ENCODE measurements at places on chromosomes 2 and 18. TPM values are rescaled to one million over a fixed set of nuclear protein-coding genes. Genes with fewer than 3 reads are reported as not detected.

The TCF23 gene
- not detected for total RNA-seq

DNA sequence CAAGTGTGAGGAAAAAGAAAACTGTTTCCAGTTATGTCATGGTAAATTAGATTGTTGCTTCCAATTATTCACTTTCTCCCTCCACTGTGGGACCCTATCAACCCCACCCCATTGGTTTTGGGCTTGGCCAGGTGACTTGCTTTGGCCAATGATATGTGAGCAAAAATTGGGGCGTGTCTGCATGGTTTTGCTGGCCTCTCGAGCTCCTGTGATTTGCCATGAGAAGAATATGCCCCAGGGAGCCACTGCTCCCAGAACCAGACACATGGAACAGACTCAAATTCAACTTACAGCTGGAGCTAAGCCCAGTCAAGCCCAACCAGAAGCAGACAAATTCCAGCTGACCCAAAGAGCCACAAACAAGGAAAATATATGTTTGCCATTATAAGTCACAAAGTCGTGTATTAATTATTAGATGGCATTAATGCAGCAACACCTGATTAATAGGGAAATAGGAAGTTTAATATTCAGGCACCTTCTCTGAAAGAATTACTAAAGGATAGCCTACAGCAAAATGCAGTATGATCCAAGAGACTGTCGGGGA lies 248.9 kb downstream of the ANAPC1 start:
- no peak overlapping the region for H3K4me3 ChIP-seq
- no peak overlapping the region for H3K27ac ChIP-seq
- no peaks in the 10 kb centered on the region for H3K36me3 ChIP-seq
- no peak for DNase-seq
- H3K27me3 ChIP-seq = peaks cover 10% of the 10 kb centered on the region

GRCh38 chr2:54969295-54969939 lies 80.8 kb downstream of the RTN4 start:
- no peak overlapping the region for H3K27ac ChIP-seq
- H3K4me3 ChIP-seq = no peak overlapping the region
- H3K36me3 ChIP-seq = peaks cover 32% of the 10 kb centered on the region
- H3K27me3 ChIP-seq = no peaks in the 10 kb centered on the region
- DNase-seq = no peak

- no peaks in the 10 kb centered on the region for H3K27me3 ChIP-seq
- no peak overlapping the region for H3K27ac ChIP-seq
- no peak overlapping the region for H3K4me3 ChIP-seq
- DNase-seq = no peak
- no peaks in the 10 kb centered on the region for H3K4me1 ChIP-seq
- peaks cover 3% of the 10 kb centered on the region for H3K36me3 ChIP-seq
Measured at GRCh38 chr2:161219211-161219610, 59.0 kb downstream of the TANK start.

- no peaks in the 10 kb centered on the region for H3K36me3 ChIP-seq
- no peaks in the 10 kb centered on the region for H3K4me1 ChIP-seq
- H3K27me3 ChIP-seq = peaks cover 47% of the 10 kb centered on the region
- DNase-seq = peak; percentile 17
- no peak overlapping the region for H3K4me3 ChIP-seq
Measured at GRCh38 chr2:28507796-28508764, 12.2 kb downstream of the PLB1 start.

- no peak for DNase-seq
- H3K4me3 ChIP-seq = no peak overlapping the region
- H3K27me3 ChIP-seq = no peaks in the 10 kb centered on the region
- no peak overlapping the region for H3K27ac ChIP-seq
Measured at GRCh38 chr2:219082332-219082958, 21.7 kb upstream of the IHH start.

DNA sequence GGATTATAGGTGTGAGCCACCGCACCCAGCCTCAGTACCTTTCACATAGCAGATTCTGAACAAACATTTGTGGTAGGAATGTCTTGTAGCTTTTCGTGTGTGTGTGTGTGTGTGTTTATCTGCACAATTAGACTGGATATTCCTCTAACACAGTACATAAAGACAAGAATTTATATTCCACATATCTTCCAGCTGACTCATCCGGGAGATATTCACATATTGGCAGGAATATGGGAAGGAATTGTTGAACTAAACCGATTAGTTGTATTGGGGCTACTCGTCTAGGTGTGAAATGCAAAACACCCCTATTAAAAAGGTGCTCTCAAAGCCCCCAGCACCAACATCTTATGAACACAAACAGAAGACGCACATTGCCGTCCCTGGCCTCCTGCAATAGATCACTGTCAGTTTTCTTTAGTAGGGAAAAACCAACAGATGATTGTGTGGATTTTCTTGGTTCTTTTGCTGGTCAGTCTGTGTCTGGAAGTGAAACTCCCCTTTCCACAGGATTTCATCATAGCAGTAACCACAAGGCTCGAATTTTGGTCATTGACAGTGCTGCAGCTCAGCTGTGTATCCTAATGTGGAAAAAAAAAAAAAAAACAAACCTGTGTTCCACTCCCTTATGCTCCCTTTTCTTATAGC lies 208.5 kb upstream of the ACVR2A start:
- H3K4me3 ChIP-seq = no peak overlapping the region
- peak; percentile 69 for DNase-seq
- H3K36me3 ChIP-seq = no peaks in the 10 kb centered on the region
- H3K27me3 ChIP-seq = no peaks in the 10 kb centered on the region
- H3K4me1 ChIP-seq = peaks cover 3% of the 10 kb centered on the region

The C2orf81 gene
- under 0.01 TPM for total RNA-seq

- peaks cover 33% of the 10 kb centered on the region for H3K4me1 ChIP-seq
- no peak overlapping the region for H3K4me3 ChIP-seq
- H3K36me3 ChIP-seq = no peaks in the 10 kb centered on the region
- H3K27ac ChIP-seq = peak overlapping the region; percentile 47
- DNase-seq = no peak
- no peaks in the 10 kb centered on the region for H3K27me3 ChIP-seq
Measured at GRCh38 chr2:30405260-30405605, 41.8 kb upstream of the LCLAT1 start.

- H3K4me3 ChIP-seq = no peak overlapping the region
- H3K4me1 ChIP-seq = no peaks in the 10 kb centered on the region
- peaks cover 25% of the 10 kb centered on the region for H3K36me3 ChIP-seq
- H3K27me3 ChIP-seq = no peaks in the 10 kb centered on the region
- H3K27ac ChIP-seq = no peak overlapping the region
Measured at GRCh38 chr2:70078384-70078783, 8.9 kb upstream of the PCBP1 start.

- H3K36me3 ChIP-seq = no peaks in the 10 kb centered on the region
- no peak for DNase-seq
- no peak overlapping the region for H3K4me3 ChIP-seq
Measured at GRCh38 chr2:190822043-190822442, 58.6 kb upstream of the GLS start.
